ENCODE measurements at places on chromosomes 11 and 22. TPM values are rescaled to one million over a fixed set of nuclear protein-coding genes. Genes with fewer than 3 reads are reported as not detected.
A peak's percentile ranks its signal among the peaks of the same experiment; 100 is the strongest.

The DNHD1 gene
- 5.5 TPM for total RNA-seq

The YPEL4 gene
- 1.2 TPM for total RNA-seq

The GAS2L1 gene
- 23.2 TPM for total RNA-seq

The TRIM51 gene
- total RNA-seq = not detected

The GP1BB gene
- total RNA-seq = not detected

The ABCC8 gene
- total RNA-seq = 2.1 TPM

The GNG3 gene
- not detected for total RNA-seq

The RTN3 gene
- 44.8 TPM for total RNA-seq

The OR51A7 gene
- not detected for total RNA-seq

The CSNK2A3 gene
- total RNA-seq = 1.1 TPM

The MCHR1 gene
- 1.4 TPM for total RNA-seq

The MOV10L1 gene
- 0.22 TPM for total RNA-seq

DNA sequence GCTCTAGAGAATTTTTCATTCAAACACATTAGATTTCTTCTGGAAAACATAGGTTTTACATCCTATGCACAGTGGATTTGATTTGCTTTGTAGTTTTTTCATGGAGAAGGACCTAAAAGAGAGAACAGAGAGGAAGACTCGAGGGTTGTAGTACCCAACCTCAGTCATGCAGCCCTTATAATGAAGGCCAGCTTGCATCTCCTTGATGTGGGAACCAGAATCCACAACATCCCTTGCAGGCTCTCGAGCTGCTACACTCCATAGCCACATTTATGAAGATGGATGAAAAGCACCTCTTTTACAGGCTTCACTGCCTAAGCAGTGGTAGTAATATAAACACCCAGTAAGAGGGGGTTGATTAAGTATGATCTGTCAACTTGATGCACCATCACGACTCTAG lies 9.5 kb upstream of the OR5B12 start:
- no peak for DNase-seq

- DNase-seq = no peak
Measured at GRCh38 chr11:113286509-113287497, 27.6 kb upstream of the TTC12 start.

DNA sequence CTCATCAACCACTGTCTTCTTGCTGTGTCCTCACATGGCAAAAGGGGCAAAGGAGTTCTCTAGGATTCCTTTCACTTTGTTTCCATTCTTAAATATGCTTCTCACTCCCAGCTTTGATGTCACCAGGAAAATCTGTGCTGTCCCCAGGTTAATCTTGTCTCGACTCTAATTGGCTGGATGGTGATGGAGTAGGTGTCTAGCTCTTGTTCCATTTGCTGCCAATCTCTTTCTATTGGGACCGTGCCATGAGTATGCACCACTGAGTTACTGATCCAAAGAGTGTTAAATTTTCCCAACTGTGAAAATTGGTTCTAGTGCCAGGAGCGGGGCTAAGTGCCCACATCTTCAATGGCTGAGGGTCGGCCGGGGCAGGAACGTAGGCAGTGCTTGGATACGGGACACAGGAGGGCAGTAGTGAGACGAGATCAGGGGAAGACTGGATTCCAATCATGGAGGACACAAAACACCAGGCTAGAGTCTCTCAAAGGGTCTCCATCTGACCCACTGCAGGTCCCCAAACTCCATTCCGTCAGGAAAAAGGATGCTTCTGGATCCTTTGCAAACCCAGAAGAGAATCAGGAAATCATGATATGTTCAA lies 47.7 kb upstream of the CSNK2A3 start:
- DNase-seq = no peak

- no peak for DNase-seq
Measured at GRCh38 chr11:128130052-128130451, 457.3 kb downstream of the ETS1 start.

DNA sequence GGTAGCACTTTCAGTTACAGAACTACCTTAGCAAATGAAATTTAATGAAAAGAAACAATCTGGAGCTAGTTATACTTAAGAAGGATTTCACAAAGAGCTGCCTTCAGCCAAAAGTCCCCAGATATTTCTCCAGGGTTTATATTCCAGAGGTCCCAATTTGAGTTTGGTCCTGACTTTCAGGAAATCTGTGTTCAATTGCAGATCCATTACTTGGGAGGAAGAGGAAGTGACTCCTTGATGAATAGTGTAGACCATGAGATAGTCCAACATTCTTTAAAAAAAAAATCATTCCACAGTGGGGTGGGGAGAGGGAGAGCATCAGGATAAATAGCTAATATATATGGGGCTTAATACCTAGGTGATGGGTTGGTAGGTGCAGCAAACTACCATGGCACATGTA lies 117.6 kb upstream of the ARHGAP20 start:
- no peak for DNase-seq

DNA sequence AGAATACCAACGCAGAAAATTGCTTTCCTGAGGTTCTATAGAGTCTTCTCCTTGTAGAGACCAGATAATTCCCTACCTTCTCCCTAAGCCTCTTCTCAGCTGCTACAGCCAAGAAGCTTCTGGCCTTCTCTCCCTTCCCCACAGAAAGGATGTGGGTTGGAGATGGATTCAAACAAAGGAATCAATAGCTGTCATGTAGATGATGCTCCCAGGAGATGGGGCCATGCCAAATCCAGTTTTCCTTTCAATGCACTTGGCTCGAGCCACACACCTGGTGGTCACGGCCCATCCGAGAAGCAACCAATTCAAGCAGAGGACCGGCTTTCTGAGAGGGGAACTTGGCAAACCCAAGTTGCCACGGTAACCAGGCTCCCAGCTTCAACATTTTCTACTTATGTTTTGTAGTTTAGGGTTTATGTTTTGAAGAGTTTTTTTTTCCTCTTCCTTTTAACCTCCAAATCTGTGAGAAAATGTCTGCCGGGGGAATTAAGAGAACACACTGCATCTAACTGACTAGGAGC lies 31.3 kb upstream of the OPCML start:
- DNase-seq = no peak

DNA sequence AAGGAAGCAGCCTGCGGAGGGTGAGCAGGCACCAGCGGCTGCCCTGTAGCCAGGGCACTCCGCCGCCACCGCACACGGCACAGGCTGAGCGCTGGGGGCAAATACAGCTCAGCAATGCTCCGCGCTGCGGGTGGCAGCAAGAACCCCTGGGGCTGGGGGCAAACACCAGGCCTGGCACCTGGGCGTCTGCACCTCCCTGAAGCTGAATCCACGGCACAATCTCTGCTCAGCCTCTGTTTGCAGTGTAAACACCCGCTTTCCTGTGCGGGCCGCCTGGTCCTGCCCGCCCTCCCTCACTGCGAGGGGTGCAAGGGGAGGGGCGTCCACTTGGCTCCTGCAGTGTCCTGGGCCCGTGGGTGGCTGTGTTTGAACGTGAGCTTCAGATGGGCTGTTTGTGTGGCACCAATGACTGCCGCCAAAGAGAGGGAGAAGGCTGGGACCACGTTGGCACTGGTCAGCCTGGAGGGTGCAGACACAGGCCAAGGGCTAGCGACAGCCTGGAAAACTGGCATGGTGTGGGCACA lies 14.8 kb upstream of the MPPED1 start:
- no peak for DNase-seq

DNA sequence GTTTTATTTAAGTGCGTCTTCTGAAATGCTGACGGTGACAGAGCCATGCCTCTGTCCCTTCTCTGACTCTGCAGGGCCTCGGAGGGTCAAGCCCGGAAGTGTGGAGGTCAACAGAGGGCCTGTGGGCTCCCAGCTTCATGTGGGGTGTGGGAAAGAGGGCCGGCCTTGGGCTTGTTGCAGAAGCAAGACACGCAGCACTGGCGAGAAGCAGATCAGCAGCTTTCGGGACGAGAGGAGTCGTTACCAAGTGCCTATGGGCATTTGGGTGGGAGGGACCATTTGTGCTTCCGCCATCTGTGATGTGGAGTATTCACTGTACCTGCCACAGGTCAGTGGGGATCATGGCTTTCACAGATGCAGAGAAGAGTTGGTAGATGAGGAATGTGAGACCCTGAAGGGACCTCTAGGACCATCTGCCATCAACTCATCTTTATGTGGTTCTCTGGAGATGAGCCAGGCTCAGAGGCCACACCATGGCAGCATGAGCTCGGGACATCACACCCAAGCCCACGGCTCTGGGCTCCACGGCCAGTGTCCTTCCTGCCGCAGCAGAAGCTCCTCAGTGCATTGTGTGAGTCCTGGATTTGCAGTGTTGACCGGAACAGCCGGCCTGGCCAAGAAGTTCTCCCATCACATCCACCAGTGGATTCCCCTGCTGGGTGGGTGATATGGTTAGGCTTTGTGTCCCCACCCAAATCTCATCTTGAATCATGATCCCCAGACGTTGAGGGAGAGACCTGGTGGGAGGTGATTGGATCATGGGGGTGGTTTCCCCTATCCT lies 590.7 kb downstream of the TBC1D22A start:
- no peak for DNase-seq

DNA sequence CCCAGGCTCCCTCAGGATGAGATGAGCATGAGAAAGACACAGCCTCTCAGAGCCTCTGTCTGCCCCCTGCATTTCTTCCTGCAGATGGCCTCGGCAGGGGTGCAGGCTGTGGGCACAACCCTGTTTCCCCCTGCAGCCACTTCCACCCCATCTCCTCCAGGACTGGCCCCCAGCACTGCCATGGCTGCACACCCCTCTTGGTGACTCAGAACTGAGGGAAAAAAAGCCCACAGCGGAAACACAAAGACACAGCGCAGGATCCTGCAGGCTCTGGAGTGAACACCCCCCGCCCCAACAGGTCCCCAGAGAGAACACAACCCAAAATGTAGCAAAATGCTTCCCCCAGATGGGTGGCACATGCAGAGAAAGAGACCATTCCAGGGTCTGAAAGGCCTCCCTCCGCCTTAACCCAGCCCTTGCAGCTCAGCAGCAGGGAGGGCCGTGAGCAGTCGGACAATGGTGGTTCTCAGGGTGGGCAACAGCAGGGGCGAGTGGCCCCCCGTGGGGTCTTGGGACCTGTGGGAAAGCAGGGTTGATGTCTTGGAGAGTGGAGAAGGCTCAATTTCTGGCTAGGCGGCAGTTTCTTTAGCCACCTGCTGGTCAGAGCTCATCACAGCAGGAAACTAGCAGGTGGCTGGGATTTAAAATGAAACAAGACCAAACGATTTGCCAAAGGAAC lies 8.0 kb downstream of the TUBGCP6 start:
- DNase-seq = no peak

GRCh38 chr22:50482107-50483074 lies 1.0 kb downstream of the ADM2 start:
- no peak for DNase-seq

GRCh38 chr11:129377739-129378138 lies 2.1 kb downstream of the BARX2 start:
- no peak for DNase-seq

GRCh38 chr22:48112687-48113521 lies 1350.5 kb downstream of the TBC1D22A start:
- DNase-seq = no peak

GRCh38 chr11:125390946-125391345 lies 105.1 kb downstream of the FEZ1 start:
- no peak for DNase-seq

- peak; percentile 33 for DNase-seq
Measured at GRCh38 chr11:103109818-103110388, 677 bp downstream of the DYNC2H1 start.

GRCh38 chr11:131099013-131099412 lies 182.7 kb upstream of the SNX19 start:
- no peak for DNase-seq

DNA sequence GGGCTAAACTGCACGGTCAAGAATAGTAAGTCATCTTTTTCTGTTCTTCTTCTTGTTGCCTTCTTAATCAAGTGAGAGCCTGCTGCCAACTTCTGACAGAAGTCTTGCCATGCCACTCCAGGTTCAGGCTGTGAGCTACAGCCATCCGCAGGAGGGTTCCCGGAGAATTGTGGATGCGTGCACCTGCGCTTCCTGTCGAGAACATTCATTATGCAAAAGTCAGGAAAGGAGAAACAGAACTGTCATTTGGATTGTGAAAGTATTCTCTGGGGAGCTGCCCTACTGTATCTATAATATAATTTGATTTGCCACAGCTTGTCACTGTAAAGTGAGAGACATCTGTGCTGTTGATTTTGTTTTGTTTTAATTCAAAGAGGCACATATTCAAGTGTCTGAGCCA lies 12.3 kb downstream of the IL17RA start:
- DNase-seq = no peak

- no peak for DNase-seq
Measured at GRCh38 chr11:117374316-117375055, 46.8 kb downstream of the CEP164 start.

GRCh38 chr11:7527029-7527428 lies 13.2 kb downstream of the PPFIBP2 start:
- DNase-seq = no peak

DNA sequence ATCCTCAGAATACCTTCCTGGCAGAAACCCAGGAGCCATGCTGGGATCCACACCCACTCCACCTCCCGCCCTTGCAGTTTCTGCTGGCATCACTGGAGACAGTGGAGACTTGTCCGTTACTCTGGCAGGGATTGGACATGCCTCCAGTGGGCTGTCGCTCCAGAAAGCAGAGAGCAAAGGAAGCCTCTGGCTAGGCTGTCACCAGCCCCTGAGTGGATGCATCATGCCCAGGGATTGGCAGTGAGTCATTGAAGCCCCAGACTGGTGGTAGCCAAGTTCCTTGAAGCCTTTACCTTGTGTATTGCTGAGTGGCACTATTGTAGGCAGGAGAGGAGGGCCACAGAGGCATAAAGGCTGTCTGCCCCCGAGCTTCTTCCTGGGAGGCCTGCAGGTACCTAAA lies 34.8 kb upstream of the E2F8 start:
- DNase-seq = no peak

DNA sequence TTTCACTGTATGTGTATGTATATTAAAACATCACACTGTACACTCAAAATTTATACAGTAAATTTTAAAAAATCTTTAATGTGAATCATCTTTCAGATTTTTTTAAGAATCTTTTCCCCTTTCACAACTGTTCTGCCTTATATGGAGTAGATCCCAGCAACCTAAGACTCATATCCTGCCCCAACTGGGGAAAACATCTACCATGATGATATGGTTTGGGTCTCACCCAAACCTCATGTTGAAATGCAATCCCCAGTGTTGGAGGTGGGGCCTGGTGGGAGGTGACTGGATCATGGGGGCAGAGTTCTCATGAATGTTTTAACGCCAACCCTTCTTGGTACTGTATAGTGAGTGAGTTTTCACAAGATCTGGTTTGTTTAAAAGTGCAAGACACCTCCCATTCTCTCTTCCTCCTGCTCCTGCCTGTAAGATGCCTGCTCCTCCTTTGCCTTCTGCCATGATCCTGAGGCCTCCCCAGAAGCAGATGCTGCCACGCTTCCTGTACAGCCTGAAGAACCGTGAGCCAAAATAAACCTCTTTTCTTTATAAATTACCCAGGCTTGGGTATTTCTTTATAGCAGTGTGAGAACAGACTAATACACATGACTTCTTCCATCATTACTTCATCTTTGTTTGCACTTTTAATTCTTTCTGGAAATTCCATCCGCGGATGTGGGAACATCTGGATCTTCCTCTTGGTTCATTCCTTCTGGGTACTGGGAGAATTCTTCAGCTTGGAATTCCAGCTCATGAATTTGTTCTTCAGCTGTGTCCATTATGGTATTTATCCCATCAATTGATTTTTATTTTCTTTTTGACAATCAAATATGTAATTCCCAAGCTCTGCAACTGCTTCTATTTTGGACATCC lies 36.9 kb downstream of the LINC01488 start:
- no peak for DNase-seq
